ENCODE measurements at places on chromosomes 12 and 14.

- no peak for DNase-seq
These were observed 5.7 kb downstream of the MTRFR start for GRCh38 chr12:123238961-123239360.

GRCh38 chr14:99734406-99735051 lies 50.4 kb downstream of the CYP46A1 start:
- DNase-seq, result no peak

DNA sequence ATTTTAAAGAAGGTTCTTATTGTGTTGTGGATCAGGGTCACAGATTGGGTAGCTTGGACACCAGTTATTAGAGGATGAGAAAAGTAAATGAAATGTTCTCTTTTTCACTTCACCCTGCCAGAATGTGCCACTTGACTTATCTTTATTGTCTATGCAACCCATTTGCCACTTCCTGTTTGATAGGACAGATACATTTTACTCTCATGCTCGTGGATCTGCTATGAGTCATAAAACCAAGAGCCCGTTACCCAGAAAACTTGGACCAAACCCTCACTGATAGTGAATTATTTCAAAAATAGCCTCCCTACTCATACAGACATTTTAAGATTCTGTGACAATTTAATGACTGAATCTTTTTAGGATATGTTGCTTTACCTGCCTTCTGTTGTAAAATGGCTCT lies 1.8 kb downstream of the ISCA2 start:
- no peak for DNase-seq

DNA sequence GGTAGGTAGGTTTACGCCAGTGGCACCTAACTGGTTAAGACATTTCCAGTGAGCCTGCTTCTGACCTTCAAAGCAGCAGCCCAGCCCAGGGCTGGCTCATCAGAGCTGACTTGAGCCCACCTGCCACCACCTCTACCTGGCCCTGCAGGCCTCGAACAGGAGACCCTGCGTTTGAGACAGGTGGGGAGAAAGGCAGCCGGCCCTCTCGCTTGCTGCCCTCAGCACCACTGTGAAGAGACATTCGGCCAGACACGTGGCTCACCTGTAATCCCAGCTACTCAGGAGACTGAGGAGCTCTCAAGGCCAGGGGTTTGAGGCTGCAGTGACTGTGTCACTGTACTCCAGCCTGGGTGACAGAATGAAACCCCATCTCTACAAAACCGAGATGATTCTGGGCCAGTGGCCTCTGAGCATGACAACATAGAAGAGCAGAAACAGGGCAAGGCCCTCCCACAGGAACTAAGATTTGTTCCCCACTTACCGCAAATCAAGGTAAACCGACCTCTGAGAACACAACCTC lies 74.2 kb downstream of the TESC start:
- DNase-seq, result no peak

GRCh38 chr12:25924491-25925001 lies 33.9 kb upstream of the RASSF8 start:
- DNase-seq, result no peak
